H7 (cell line): ENCODE measurements at places on chromosomes 5 and 9. TPM values are rescaled to one million over a fixed set of nuclear protein-coding genes. Genes with fewer than 3 reads are reported as not detected.

Gene RABEPK
- 37.7 and 40.6 TPM in 2 replicates for total RNA-seq

DNA sequence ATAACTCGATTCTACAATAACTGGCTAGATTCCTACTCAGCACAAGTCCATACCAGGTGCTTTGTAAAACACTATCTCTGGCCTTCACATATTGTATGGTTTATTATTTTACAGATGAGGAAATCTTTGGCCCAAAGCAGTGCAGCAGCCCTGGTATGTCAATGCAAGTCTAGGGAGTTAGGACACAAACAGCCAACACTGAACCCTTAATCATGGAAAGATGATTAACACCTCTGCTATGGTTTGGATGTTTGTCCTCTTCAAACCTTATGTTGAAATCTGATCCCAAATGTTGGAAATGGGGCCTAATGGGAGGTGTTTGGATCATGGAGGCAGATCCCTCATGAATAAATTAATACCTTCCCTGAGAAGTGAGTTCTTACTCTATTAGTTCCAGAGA lies 76.6 kb downstream of the MAPKAP1 start:
- DNase-seq, result no peak

- no peak for DNase-seq
These were observed 22.6 kb upstream of the SLC6A19 start for GRCh38 chr5:1178529-1179382.

DNA sequence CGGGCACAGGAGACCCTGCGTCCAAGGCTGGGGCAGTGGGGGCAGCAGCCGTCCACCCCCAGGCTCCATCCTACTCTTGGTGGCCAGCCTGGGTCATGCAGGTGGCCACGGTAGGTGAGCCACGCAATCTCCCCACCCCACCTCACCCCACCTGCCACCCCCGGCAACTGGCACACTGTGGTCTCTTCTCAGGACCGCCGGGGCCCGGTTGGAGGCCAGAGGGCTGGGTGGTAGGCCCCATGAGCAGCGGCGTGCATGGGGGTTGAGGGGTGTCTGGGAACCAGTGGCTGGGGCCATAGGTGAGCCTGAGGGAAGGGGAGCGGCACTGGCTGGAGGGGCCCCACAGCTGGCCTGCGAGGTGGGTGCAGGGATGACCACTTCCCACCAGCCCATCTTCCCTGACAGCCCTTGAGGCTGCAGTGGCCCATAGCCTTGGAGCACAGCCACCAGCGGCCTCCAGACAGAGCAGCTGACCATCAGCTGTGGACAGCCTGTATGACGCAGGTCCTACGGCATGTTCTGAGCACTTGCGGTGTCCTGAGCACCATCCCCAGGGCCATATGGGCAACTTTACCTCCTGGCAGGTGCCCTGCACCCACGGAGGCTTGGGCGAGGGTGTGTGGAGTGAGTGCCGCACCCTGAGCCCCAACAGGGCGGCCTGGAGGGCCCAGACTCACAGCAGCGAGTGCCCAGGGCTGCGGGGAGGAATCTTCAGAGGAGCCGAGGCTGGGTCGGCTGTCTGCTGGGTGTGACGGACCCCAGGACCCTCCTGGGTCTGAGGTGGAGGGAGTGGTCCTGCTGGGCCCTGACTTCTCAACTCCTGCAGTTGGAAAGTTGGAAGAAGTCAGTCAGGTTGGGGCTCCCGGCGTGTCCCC lies 47.4 kb downstream of the KCNT1 start:
- no peak for DNase-seq

- no peak for DNase-seq
These were observed 22.5 kb downstream of the TICAM2 start for GRCh38 chr5:115579747-115580173.
